Neural progenitor cell (in vitro differentiated cells): ENCODE measurements at places on chromosomes 12 and 14. TPM values are rescaled to one million over a fixed set of nuclear protein-coding genes. Genes with fewer than 3 reads are reported as not detected.

DNA sequence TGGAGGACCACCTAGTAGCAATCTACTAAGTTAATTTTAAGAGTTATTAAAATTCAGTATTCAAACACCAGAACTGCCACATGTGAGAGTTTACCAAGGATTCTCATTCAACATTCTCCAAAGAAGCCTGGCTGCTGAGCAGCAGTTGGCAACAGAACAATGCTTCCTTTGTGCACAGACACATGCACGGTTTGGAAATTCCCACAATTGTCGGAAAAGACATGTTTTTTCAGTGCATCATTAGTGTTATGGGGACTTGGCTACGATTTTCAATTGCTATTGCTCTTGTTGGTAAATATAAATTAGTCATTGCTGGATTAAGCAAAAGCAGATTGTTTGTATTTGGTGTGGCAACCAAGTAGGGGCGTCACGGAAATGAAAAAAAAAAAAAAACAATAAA, 22.2 kb downstream of the ST8SIA1 start:
- peak; percentile 6 for DNase-seq
- H3K4me1 ChIP-seq, result no peaks in the 10 kb centered on the region
- no peak overlapping the region for H3K4me3 ChIP-seq
- H3K27ac ChIP-seq, result no peak overlapping the region

The ASIC1 gene
- 2.5 and 5.6 TPM in 2 replicates for total RNA-seq

GRCh38 chr12:16849473-16849872, 243.5 kb upstream of the LMO3 start:
- DNase-seq, result no peak
- H3K27ac ChIP-seq, result no peak overlapping the region
- H3K4me3 ChIP-seq, result no peak overlapping the region

The RNASE7 gene
- total RNA-seq, result not detected in 2 replicates

DNA sequence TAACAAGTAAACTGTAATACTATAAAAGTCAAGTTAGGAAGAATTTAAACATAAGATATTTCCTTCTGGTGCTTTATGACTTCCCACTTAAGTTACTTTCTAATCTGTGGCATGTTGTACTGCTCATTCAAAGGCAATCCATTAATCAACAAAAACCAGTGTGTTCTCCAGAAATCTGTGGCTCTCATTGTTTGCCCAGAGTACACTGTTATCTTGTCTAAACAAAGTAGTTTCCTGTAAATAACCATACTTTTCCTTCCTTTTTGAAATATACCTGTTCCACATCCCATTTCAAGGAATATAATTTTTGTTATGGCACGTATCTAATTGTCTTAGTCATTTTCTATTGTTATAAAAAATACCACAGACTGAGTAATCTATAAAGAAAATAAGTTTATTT, 184.1 kb downstream of the CCER1 start:
- no peaks in the 10 kb centered on the region for H3K4me1 ChIP-seq
- no peaks in the 10 kb centered on the region for H3K36me3 ChIP-seq
- H3K27me3 ChIP-seq, result no peaks in the 10 kb centered on the region
- H3K4me3 ChIP-seq, result no peak overlapping the region
- no peak for DNase-seq

- H3K27ac ChIP-seq, result peak overlapping the region; percentile 34
- H3K4me3 ChIP-seq, result no peak overlapping the region
- no peaks in the 10 kb centered on the region for H3K27me3 ChIP-seq
- peaks cover 3% of the 10 kb centered on the region for H3K4me1 ChIP-seq
Observed at GRCh38 chr14:61749867-61750266, 12.4 kb upstream of the SNAPC1 start.
